K562 (cell line): ENCODE measurements at places on chromosomes 2 and 18.

GRCh38 chr2:102449370-102449974 is 23.6 kb upstream of the SLC9A4 start:
- DNase-seq: peak; percentile 70
- H3K27ac ChIP-seq: no peak overlapping the region
- H3K4me1 ChIP-seq: no peaks in the 10 kb centered on the region
- no peaks in the 10 kb centered on the region for H3K27me3 ChIP-seq
- H3K36me3 ChIP-seq: no peaks in the 10 kb centered on the region

DNA sequence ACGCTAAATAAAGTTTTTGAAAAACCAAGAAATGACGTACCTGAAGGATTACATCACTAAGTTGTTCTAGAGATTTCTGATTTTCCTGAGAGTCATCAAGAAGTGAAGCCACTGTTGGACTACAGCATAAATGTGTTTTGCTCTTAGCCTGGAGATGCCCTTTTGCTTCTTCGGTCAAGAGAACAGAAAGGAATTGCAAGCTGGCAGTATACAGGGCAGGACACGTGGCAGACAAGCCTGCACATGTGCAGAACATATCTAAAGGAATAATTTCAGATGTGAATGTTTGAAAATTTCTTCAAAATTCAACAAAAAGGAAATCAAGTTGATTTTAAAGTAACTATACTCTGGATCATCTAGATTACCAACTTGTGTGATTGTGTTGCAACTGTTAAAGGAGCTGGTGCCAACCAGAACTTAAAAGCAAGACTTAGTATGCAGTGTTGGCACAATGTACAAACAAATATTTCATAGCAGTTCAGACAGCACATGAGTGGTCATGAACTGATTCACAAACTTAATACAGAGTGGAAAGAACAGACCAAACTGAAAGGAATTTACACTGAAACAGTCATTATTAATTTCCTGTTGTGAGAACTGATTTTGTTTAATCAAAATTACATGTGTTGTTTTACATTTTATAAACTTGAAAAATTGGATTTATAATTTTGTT is 100.4 kb upstream of the CD226 start:
- H3K36me3 ChIP-seq: peaks cover 2% of the 10 kb centered on the region; the same call in 1 of the 3 replicates
- H3K4me1 ChIP-seq: no peaks in the 10 kb centered on the region
- H3K27me3 ChIP-seq: no peaks in the 10 kb centered on the region
- H3K4me3 ChIP-seq: no peak overlapping the region
- DNase-seq: no peak

GRCh38 chr2:174516501-174517378 is 29.9 kb upstream of the GPR155 start:
- no peaks in the 10 kb centered on the region for H3K36me3 ChIP-seq
- H3K27me3 ChIP-seq: peaks cover 21% of the 10 kb centered on the region; the same call in 2 of the 3 replicates
- no peak overlapping the region for H3K4me3 ChIP-seq
- no peak overlapping the region for H3K27ac ChIP-seq

DNA sequence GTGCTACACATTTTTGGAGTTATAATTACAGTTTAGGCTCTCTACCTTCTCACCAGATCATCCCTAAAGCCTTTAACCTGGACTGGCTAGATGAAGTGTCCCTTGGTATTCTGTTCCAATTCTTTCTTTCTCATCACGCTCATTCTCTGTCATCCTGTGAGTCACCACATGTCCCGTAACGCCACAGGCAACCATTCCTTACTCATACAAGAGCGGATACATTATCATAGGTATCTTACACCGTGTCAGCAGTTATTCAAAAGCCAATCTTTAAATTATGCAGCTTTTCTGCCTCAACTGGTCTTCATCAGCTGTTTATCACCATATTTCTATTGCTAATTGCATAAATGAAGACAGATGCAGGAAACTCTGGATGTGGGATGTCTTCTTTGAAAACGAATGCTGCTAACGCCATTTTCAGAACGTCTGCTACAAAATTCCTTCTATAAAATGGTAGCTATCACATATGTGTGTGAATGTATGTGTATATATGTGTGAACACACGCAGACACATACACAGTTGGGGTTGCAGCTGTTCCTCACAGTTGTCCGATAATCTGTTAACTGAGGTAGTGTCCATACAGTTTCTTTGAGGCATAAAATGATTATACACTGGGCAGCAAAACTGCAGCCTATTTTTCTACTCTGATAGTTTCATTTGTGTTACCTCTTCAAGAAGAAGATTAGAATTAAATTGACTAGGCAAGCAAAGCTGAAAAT is 47.9 kb downstream of the EML6 start:
- H3K36me3 ChIP-seq: no peaks in the 10 kb centered on the region
- DNase-seq: no peak
- H3K27me3 ChIP-seq: peaks cover 5% of the 10 kb centered on the region; the same call in 1 of the 2 replicates
- no peaks in the 10 kb centered on the region for H3K4me1 ChIP-seq

DNA sequence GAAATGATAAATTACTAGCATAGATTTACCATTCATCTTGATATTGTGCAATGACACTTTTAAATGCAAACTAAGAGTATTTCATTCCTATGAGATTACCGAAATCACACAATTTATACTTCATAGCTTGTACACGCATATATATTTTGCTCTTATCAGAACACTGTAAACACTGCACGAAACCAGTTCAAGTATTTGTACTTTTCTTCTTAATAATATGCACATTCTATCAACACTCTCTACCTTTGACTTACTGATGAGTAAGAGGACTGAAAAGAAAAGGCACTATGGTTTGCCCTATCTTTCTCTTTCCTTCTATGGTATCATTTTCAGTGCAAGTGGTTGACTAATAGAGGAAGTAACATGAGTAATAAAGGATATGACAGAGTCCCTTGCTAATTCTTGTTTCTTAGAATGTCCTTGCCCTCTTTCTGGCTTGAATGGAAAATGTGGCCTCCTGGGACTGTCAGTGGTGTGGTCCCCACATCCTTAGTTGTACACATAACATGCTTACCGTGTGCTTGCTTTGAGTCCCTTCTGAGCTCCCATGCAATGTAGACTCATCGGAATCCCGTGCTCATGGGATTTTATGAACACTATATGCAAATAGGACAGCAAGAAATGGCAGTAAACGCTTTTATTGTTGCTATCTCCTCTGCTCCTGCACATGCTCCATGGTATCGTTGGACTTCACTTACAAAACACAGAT is 363.5 kb upstream of the TNP1 start:
- H3K36me3 ChIP-seq: no peaks in the 10 kb centered on the region
- peaks cover 12% of the 10 kb centered on the region; the same call in 2 of the 3 replicates for H3K4me1 ChIP-seq
- no peaks in the 10 kb centered on the region for H3K27me3 ChIP-seq

DNA sequence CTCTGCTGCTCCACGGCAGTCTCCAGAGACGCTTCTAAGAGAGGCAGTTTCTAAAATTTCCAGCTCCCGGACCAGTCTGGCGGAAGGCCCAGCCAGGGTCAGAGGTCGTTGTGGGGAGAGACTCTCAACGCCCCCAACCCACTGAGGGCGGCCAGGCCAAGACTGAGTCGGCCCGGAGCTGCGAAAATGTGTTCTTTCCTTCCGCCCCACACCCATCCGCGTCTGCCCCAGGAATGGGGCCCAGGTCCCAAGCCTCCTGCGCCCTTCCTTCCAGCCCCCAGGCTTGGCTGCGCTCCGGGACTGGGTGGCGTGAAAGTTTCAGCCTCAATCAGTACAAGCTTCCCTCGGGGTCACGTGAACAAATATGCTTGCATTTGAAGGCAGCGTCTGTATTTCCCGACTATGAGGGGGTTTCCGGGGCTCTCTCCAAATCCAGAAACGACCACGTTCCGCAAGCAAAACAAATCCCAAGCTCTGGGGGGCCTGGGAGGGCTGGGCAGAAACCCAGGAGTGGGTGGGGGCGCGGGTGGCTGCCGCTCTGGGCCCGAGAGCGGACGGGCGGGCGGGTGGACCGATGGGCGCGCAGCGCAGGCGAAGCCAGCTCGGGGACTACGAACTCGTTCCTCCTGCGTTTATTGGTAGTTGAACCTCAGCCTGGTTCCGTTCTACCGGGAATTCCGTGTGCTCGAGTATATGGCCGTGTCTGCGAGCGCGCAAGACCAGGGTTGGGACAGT is 3.3 kb downstream of the HOXD3 start:
- H3K27ac ChIP-seq: no peak overlapping the region
- DNase-seq: no peak
- peaks cover 78% of the 10 kb centered on the region for H3K27me3 ChIP-seq
- no peak overlapping the region for H3K4me3 ChIP-seq

- no peaks in the 10 kb centered on the region for H3K27me3 ChIP-seq
- H3K4me1 ChIP-seq: no peaks in the 10 kb centered on the region
- H3K27ac ChIP-seq: no peak overlapping the region
- DNase-seq: no peak
These were observed 886.0 kb upstream of the CHAC2 start for GRCh38 chr2:52881606-52882005.

GRCh38 chr18:31736630-31737029 is 24.1 kb downstream of the SLC25A52 start:
- H3K36me3 ChIP-seq: no peaks in the 10 kb centered on the region
- H3K27ac ChIP-seq: no peak overlapping the region
- H3K4me1 ChIP-seq: peaks cover 7% of the 10 kb centered on the region; the same call in 2 of the 3 replicates
- H3K27me3 ChIP-seq: no peaks in the 10 kb centered on the region

GRCh38 chr2:9772999-9773902 is 70.0 kb upstream of the TAF1B start:
- DNase-seq: no peak
- no peaks in the 10 kb centered on the region for H3K36me3 ChIP-seq
- no peak overlapping the region for H3K4me3 ChIP-seq
- H3K27me3 ChIP-seq: no peaks in the 10 kb centered on the region; the same call in 2 of the 3 replicates
- H3K4me1 ChIP-seq: peaks cover 52% of the 10 kb centered on the region
- H3K27ac ChIP-seq: no peak overlapping the region
